Hematopoietic multipotent progenitor cell treated with erythropoietin and hydrocortisone succinate and interleukin-3 and kit ligand, for 6 days (in vitro differentiated cells): ENCODE measurements at places on chromosomes 4 and X.
A peak's percentile ranks its signal among the peaks of the same experiment; 100 is the strongest.

GRCh38 chrX:134371133-134371532 is 88.8 kb upstream of the HPRT1 start:
- DNase-seq: no peak

DNA sequence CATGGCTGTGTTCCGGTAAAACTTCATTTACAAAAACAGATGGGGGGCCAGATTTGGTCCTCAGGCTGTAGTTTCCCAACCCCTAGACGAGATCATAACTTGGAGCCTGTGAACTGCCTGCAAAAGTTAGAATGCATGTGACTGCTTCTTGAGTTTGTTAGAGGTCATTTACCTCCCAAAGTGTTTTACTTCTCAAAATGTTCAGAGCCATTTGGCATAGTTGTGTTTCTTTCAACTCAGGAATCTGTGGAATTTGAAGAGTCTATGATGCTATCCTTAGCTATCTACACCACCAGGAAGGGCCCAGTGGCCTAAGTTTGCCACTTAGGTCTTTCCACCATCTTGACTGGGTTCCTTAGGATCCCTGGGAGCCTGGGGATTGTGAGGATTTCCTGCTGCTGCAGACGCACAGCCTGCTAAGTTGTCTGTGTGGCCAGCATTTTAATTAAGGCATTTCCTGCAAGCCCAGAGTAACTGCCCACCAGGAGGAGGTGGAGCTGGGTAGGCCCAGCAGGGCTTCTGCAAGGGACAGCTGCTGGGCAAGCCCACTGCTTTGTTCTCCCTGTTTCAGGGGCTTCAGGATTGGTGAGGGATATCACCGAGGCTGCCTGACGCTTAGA is 53.1 kb downstream of the CCNI start:
- DNase-seq: no peak

DNA sequence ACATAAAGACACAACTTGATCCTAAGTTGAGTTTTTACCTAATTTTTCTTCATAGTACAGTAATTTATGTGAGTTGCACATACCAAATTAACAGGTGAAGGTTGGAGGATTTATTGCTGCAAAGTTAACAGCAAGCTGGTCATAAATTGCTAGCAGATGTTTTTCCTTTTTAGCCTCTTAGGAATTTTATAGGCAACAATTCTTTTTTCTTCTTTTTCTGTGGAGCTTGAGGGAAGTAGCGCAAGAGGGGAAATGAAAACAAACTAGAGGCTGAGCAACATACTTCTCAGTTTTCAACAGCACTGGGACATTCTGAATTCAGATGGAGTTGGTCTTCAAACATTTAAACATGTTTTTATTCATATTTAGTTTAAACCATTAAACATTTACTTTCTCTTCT is 63.7 kb upstream of the TLR2 start:
- no peak for DNase-seq

- no peak for DNase-seq
Observed at GRCh38 chr4:74447636-74448233, 2.8 kb downstream of the AREG start.

DNA sequence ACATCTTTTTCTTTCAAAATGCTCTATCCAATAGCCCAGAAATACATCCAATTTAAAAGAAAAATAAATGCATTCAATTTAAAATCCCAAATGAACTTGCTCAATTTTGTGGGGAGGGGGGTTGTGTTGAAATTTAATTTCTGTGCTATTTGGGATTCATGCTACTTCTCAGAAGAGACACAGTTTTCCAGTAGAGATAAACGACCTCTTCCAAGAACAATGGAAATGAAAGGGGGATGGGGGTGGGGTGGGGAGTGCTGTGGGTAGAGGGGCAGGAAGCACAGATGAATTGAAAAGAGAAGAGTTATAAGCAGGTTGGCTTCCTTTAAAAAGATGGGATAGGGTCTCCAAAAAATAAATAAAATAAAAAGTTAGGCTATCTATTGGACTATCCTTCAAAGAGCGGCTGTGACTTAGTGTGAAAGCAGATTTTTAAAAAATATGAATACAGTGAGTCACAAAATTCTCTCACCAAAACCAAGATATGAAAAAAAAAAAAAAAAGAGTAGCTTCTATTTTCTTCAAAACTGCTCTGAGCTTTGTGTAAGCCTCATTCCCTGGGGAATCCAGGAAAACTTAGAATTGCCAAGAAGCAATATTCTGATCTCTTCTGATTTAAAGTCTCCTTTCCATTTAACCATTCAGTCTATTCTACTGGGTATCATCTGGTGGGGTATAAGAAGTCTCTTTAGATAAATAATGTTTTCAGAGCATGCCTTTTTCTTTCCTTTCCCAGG is 324.3 kb downstream of the PTTG2 start:
- no peak for DNase-seq

GRCh38 chrX:77977518-77977917 is 8.1 kb upstream of the PGAM4 start:
- no peak for DNase-seq

- DNase-seq: peak; percentile 49
Observed at GRCh38 chrX:63686878-63687714, 97.9 kb downstream of the ARHGEF9 start.

DNA sequence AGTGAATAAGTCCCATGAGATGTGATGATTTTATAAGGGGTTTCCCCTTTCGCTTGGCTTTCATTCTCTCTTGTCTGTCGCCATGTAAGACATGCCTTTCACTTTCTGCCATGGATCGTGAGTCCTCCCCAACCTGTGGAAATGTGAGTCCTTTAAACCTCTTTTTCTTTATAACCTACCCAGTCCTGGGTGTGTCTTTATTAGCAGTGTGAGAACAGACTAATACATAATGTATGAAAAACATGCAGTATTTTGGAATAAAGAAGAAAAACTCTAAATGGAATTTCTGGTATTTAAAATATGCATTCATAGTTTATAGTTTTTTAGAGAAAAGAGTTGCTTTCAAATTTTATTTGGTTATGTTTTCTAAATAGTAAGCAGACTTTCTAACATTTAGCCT is 360.7 kb downstream of the PCDH7 start:
- no peak for DNase-seq

DNA sequence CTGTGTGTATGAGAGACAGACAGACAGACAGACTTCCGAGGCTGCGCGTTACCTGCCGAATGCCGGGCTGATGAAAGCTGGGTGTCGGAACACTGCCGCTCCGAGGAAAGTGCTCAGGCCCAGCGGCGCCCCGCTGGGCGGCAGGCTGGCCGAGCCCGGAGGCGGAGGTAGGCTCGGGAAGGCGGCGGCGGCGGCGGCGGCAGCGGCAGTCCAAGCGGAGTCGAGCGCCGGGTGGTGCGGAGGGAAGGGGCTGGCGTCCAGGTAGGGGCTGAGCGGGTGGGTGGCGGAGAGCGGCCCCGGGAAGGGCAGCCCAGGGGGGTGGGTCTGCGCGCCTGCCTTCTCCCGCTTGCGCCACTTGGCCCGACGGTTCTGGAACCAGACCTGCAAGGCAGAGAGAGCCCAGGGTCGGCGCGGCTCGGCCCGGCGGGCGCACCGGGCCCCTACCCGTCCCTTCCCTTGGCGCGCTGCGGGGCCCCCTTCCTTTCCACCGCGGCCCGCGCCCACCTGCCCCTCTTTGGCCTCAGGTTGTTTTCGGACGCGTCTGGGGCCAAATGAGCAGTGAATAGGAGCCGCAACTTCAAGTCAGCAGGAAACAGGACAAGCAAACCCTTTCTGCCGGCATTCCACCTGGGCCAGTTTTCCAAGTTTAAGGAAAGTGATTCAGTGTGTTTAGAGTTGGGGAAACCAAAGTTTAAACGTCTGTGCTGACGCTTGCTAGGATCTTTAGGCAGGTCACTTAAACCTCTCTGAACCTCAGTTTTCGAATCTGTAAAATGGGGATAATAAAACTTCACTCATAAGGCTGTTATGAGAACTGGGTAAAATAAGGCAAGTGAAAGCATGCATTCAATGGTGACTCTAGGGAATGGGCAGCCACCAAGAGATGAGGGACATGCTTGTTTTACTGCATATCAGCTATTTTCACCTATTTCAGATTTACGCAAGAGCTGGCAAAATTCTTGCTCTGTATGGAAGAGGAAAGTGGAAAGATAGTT is 8.4 kb downstream of the ARX start:
- no peak for DNase-seq

DNA sequence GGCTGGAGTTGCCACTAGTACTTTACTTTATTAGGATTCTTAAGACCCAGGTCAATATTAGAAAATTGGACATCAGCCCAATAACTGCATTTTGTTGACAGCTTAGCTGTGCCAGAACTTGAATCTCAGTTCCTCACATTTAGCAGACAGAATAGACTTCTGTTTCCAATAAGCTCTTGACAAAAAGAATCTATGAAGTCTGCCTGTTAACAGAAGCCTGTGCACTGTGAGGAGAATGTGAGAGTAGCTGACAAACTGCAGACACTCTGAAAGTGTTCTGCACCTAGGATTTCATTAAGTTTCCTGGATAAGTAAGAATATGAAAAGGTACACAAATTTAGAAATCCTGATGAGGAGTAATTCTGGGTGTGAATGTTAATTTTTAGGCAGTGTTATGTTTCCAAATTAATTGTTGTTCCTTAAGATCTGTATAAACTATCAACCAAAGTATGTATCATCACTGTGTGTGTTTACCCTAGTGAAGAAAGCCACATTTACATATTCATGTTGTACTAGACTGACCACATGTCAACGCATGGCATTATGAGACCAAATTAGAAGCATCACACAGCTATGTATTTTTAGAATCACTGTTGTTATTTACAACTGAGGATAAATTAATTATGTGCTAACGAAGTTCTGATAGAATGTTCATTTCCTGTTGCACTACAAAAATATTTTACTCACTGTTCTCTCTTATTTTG is 756.4 kb upstream of the IGFBP7 start:
- no peak for DNase-seq

- no peak for DNase-seq
Observed at GRCh38 chr4:176102414-176103063, 36.9 kb downstream of the WDR17 start.

DNA sequence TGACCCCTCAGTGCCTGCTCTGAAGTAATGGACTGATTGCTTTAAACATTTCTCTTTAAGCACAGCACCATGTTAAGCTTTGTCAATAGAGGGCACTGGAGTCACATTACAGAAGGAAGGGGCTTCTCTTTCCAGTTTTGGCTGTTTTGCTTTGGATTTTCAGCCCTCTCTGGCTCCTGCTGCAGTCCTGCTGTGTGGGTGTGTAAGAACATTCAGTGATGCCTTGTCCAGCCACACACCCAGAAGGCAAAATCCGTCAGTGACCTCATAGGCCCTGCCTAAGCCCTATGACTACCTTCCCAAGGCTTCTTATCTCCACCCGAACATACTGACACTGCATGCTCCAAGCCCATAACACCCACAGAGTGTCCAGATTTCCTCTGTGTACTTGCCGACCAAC is 215.3 kb upstream of the CTSO start:
- peak; percentile 45 for DNase-seq

DNA sequence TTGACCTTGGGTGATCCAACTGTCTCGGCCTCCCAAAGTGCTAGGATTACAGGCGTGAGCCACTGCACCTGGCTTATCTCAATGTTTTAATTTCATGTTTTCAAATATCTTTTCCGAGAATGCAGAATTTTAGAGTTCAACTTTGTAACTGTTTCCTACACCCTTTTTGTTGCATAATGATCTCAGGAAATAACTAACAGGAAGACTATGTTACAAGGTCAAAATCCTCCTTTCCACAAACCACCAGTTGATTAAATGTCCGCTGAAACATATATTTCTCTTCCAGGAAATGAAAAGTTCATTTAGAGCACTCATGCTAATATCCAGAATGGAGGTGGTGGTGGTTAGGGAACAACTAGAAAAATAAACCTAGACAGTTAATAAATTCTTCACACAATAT is 377.8 kb downstream of the PPP4R3C start:
- no peak for DNase-seq

- DNase-seq: no peak
Observed at GRCh38 chrX:106608016-106608415, 3.8 kb upstream of the RADX start.

GRCh38 chr4:128825226-128825625 is 15.7 kb downstream of the JADE1 start:
- DNase-seq: no peak

DNA sequence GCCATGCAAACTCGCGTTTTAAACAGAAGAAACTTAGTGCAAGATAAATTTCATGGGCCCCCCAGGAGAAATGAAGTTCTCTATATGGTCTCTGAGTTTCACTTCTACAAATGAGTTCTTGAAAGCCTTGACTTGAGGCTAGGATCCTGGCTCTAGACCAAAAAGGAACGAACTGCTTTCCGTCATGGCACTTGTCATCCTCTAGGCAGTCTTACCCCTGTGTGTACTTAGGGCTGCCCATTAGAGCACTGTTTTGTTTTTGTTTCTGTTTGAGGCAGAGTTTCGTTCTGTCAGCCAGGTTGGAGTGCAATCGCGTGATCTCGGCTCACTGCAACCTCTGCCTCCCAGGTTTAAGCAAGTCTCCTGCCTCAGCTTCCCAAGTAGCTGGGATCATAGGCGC is 29.0 kb downstream of the RNF4 start:
- DNase-seq: no peak

DNA sequence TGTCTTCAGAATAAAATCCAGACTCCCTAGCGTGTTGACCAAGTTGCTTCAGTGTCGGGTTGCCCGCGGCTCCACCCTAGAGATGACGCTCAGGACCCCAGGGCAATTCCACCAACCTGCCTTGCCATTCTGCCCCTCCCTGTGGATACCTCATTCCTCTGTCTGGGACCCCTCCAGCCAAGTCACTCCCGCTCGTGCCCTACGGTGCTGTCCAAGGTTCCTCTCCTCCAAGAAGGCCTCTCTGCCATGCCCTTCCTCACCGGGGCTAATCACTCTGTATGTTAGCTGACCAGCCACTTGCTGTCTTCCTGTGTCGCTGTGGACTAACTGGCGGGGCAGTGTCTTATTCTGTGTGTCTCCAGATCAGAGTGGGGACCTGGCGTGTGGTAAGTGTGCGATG is 46.6 kb downstream of the TENM3 start:
- DNase-seq: no peak

- DNase-seq: no peak
Observed at GRCh38 chr4:176339936-176340761, 20.4 kb downstream of the SPCS3 start.

- DNase-seq: no peak
Observed at GRCh38 chrX:30821116-30821515, 67.9 kb downstream of the TAB3 start.

DNA sequence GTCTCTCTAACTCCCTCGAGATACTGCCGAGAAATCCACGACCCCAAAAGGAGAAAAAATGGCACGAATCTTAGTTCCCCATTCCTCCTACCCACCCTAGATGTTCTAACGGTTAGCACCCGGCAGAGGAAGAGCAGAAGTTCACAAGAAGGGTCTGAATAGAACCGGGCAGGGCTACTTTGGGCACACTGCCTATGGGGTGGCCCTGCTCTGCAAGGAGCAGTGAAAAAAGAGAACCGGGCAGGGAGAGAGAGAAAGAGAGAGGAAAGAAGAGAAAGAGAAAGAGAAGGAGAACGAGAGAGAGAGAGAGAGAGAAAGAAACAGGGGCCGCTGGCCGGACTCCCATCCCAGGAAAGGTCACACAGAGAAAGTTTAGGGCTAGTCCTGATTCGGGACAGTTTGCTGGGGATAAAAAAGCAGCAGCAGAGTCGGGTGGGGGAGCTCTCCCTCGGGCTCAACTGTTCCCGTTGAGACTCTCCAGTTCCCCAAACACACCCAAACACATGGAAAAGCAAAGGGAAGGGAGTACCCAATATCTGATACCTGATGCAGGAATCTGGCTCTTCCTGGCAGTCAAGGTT is 468 bp downstream of the GLA start:
- DNase-seq: no peak
